ENCODE measurements at places on chromosomes 7 and 10. TPM values are rescaled to one million over a fixed set of nuclear protein-coding genes. Genes with fewer than 3 reads are reported as not detected.
A peak's percentile ranks its signal among the peaks of the same experiment; 100 is the strongest.

- DNase-seq, result no peak
Measured at GRCh38 chr10:120691625-120692024, 159.5 kb upstream of the WDR11 start.

DNA sequence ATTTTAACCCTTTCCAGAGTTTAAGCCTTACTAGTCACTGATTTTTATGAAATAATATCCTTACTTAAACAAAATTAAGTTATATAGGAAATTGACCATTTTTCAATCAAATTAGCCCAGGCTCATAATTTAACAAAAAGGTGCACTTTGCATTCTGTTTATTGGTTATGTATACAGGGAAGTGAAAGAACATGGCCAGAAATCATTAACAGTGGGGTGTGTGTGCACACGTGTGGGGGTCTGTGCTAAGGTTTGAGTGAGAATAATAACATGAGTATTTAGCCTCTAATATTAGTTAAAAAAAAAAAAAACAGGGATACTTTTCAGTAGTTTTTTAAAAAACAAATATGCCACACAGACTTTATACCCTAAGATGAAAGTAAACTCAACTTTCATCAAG is 510.5 kb upstream of the PFKP start:
- no peak for DNase-seq

DNA sequence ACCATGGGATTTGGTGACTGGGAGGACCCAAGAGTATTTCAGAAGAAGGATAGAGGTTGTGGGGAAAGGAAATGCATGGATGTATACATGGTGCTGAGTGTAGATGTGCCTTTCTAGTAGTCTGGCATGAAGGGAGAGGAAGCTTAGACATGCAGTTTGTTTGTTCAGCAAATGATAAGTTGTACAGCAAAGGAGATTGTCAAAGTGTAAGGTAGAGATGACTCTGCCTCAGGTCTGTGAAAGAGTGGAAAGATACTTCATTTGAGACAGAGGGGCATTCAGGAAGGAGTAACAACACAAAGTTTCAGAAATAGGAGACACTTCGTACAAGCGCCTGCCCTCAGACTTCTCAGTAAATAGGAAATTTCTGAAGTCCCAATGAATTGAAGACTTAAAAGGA is 152.3 kb downstream of the CELF2 start:
- no peak for DNase-seq

GRCh38 chr10:63699785-63700613 is 178.8 kb downstream of the REEP3 start:
- DNase-seq, result no peak

GRCh38 chr7:18315241-18315640 is 180.3 kb upstream of the HDAC9 start:
- no peak for DNase-seq

- DNase-seq, result no peak
Measured at GRCh38 chr7:130667593-130668257, 823 bp downstream of the COPG2 start.

- peak; percentile 47 for DNase-seq
Measured at GRCh38 chr10:43254199-43254730, 12.6 kb downstream of the RASGEF1A start.

DNA sequence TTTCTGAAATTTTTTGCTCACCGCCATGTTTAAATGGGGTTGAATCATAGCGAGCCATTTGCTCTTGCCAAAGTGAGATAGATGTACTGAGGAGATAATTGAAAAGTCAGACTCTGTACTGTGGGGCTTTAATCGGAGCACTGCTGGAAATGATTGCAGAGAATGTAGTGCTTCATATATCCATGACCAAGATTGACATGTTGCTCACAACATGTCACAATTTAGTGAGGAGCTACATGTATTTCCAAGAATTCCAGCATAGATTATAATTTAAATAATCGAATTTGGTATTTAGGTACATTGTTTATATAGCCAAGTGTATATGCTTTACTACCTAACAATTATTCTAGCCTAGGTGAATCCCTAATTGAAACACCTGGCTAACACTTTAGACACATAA is 66.5 kb downstream of the PODXL start:
- DNase-seq, result no peak

DNA sequence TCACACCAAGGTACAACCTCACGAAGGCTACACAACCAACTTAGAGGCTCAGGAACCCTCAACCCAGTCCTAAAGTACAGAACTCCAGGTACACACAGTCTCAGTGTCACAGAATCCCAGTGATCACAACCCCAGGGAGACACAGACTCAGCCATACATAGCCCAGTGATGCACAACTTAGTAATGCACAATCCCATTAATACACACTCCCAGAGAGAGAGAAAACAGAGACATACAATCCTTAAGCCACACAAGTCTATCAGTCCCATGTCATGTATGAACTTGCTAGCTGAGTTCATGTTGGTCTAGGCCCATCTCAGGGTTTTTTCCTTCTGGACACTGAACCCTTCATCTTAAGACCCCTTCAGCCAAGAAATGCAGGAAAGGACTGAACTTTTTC is 4.6 kb downstream of the KCNIP2 start:
- no peak for DNase-seq

DNA sequence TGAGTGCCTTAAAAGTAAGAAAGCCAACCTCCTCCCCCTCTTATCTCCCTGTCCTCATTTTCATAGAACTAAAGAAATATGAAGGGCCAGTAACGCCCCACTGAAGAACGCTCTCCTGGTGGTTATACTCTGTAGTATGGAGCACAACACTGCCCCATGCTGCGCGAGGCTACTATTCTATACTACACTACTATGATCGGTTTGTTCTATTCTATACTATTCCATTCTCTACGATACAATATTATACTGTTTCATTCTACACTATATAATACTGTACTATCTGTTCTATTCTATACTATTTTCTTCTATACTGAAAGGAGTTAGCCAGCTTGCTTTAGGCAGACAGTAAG is 34.8 kb downstream of the DIP2C start:
- DNase-seq, result no peak

DNA sequence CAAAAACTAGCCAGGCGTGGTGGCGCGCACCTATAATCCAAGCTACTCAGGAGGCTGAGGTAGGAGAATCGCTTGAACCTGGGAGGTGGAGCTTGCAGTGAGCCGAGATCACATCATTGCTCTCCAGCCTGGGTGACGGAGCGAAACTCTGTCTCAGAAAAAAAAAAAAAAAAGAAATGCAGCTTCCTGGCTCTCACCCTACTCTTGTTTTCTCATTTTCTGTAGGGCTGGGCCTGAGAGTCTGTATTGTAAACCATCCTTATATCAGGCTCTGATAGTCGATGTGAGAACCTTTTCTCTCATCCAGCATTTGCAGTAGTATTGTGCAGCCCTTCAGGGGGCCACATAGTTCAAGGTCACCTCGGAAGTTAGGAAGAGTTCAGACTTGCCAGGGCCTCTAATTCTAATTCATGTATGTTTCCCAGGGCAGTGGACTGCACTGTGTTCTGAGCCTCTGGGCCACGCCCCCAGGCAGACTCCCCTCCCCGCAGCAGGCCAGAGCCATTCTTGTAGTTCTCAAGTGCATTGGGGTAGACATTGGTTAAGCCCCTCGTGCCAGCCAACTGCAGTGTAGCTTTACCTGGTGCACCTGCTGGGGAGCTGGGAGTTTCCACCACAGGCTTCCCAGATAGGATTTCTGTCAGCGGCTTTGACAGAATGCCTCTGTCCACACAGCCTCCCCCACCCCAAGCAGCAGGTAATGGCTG is 38.3 kb upstream of the PDCD4 start:
- DNase-seq, result no peak

- DNase-seq, result no peak
Measured at GRCh38 chr7:151608031-151608551, 88.4 kb upstream of the RHEB start.

FAM13C gene
- 17.8 TPM for total RNA-seq

OPN4 gene
- total RNA-seq, result not detected

NT5C3A gene
- total RNA-seq, result 22.2 TPM
